ENCODE measurements at places on chromosomes 5 and 9.

DNA sequence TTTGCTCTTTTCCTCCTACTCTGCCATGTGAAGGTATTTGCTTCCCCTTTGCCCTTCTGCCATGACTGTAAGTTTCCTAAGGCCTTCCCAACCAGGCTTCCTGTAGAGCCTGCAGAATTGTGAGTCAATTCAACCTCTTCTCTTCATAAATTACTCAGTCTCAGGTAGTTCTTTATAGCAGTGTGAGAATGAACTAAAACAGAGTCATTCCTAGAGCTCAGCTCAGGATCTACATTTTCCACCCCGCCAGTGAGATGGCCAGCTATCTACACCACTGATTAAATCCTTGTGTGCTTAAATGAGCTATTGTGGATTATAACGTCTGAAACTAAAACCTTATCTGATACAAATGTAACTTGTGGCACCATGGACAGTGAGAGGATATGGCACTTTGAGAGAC, 55.0 kb downstream of the FRMD3 start:
- DNase-seq, result no peak

DNA sequence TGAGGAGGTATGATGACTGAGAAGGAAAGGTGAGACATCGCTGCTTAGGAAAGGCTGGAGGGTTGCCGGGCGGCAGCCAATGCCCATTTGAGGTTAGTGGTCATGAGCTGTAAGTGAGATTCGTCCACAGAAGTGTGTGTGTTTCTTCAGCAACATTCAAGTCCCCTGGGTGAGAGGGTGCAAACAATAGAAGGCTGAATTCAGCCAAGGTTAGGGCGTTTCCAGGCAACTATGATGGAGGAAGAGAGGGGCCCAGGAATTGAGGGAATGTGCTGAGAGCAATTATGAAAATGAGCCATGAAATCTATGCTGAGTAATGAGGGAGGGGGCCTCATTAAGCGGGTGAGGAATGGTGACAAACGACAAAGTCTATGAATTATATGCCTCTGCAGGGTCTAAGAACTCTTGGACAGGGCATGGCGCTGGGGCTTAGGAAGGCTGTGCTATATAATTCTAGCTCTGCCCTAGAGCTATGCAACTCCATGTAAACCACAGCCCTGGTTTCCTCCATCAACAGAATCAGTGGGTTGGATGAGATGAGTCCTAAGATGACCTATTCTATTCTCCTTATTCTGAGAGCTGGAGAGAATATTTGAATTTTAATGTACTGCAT, 96.0 kb downstream of the SLIT3 start:
- DNase-seq, result no peak

DNA sequence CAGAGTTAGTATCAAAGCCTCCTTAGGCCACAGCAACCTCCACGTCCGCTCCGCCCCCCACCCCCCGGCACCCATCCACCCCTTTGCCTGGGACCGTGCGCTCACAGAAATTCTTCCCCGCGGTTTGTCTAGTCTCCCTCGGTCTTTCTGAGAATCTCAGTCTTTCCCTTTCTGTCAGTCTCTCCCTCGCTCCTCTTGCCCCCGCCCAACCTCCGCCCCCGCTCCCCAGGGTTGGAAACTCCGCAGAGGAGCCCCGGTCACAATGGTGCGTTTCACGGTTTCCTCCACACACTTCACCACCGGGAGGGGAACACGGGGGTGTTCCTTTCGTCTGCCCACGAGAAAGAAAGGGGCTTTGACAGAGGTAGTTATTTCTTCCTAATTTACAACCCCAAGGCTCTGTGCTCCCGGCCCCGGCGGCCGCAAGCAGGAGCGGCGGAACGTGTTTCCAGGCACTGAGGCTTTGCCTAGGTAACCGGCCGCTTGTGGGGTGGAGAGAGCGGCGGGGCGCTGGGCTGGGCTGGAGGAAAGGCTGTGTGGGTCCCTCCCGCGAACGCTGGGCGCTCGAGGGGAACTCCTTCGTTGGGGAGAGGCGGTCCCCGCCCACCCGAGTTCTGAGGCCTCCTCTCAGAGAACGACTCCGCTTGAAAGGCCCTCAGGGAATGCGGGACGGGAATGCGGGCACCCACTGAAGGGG, 2.1 kb downstream of the NR4A3 start:
- DNase-seq, result peak; percentile 16

DNA sequence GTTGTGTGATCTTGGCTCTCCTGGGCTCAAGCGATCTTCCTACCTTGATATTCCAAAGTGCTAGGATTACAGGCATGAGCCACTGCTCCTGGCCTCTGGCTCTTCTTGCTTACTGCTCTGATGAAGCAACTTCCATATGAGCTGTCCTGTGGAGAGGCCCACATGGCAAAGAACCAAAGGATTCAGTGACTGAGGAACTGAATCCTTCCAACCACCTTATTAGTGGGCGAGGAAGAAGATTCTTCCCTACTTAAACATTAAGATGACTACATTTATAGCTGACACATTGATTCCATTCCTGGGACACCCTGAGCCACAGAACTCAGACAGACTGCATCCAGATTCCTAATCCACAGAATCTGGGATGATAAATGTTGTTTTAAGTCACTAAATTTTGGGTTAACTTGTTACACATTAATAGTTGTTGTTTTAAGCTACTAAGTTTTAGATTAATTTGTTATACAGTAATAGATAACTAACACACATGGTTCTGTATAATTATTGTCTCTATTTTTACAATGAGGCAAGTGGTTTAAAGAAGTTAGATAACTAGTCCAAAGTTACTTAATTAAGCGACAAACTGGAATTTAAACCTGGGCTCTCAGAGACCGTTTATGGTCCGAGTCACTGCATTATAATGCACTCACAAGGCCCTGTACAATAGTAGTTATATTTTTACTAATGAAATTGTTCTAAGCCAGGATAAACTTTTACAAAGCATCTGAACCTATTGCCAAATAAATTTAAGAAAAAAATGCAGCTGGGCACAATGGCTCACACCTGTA, 16.7 kb upstream of the SLCO4C1 start:
- peak; percentile 97 for DNase-seq

DNA sequence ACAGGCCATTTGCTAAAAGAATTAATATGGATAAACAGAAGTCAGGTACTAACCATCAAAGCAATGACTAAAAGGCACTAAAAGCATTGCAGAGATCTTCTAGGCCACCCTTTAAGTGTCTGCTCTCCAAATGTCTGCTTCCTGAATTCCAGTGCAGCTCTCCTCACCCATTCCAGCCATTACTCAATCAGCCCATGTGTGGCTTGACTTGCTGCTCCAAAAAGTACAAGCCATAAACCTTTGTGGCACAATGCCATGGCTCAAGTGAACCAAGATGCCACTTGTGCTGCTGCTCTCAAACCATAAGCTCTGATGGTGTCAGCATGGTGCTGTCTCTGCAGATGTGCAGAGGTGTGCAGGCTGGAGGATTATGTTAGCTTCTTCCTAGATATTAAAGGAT, 290.2 kb upstream of the POU5F2 start:
- DNase-seq, result no peak

- DNase-seq, result peak; percentile 74
These were observed 244.3 kb upstream of the WWC1 start for GRCh38 chr5:168047043-168047668.

DNA sequence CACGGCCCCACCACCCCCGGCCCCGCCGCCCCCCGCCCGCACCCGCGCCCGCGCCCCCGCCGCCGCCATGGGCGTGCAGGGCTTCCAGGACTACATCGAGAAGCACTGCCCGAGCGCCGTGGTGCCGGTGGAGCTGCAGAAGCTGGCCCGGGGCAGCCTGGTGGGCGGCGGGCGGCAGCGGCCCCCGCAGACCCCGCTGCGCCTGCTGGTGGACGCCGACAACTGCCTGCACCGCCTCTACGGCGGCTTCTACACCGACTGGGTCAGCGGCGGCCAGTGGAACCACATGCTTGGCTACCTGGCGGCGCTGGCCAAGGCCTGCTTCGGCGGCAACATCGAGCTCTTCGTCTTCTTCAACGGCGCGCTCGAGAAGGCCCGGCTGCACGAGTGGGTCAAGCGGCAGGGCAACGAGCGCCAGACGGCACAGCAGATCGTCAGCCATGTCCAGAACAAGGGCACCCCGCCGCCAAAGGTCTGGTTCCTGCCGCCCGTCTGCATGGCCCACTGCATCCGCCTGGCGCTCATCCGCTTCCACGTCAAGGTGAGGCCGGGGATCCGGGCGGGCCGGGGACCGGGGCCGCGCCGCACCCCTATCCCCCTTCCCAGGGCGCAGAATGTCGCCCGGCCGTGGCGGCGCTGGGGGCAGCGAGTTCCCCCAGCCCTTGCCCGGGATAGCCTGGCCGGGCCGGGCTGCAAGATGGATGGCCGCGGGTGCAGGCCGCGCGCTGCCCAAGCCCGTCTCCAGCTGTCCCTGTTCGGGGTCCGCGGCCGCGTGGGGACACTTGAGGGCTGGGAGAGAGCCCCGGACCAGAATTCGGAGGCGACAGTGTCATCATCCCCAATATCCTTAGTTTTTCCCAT, 594 bp downstream of the FAM120A start:
- DNase-seq, result peak; percentile 58

GRCh38 chr5:179795049-179795862, 1.5 kb downstream of the LTC4S start:
- peak; percentile 59 for DNase-seq

DNA sequence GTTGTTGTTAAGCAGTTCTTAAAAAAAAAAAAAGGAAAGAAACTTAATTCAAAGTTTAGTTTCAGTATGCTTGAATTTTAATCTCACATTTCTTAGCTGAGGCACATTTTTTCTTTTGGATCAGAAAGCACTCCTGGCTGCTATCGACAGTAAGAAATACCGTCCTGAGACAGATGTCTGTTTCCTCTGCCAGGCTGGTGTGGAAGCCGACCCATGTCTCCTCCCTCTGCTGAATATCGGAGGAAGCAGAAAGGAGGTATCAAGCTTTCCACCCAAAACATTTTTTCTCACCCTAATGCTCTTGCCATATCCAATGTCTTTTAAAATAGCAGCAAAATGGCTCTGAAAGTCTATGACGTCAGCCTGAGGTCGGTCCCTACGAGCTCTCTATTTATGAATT, 208.1 kb downstream of the TLE4 start:
- no peak for DNase-seq

DNA sequence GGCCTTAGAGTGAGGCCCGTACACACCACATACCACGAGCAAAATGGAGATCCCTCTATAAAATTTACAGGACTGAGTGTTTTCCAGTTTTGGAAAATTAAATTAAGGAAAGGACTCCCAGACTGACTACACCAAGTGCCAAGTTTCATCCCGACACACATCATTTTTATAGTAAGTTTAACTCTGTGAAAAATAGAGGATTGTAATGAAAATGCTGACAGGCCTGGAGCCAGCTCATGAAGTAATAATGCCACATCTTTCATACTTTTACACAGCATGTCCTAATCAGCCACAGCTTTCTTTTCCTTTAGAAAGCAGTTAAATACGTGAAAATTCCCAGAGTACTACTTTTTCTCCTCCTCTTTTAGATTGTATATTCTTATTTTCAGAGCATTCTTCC, 169.2 kb downstream of the SAXO1 start:
- DNase-seq, result no peak

DNA sequence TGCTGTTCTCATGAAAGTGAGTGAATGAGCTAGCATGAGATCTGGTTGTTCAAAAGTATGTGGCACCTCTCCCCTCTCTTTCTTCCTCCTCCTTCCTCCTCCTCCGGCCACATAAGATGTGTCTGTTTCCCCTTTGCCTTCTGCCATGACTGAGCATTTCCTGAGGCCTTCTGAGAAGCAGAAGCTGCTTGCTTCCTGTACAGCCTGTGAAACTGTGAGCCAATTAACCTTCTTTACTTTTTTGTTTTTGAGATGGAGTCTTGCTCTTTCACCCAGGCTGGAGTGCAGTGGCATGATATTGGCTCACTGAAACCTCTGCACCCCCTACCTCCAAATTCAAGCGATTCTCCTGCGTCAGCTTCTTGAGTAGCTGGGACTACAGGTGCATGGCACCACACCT, 6.1 kb downstream of the S100Z start:
- no peak for DNase-seq

DNA sequence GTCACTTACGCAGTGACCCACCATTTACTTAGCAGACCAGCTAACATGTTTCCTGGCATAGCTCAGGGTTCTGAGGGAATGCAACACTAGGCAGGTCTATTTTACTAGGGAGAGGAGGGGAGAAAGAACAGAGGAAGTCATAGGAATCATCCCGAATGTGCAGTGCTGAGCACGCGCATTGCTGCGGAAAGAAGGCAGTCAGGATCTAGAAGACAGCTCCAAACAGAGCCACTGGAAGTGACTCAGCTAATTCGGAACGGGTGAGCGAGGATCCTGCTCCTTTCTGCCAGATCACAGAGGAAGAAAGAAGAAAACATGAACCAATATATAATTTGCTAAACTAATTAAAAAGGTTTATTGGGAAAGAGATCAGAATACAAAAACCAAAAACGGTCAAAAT, 339.8 kb downstream of the EFNA5 start:
- no peak for DNase-seq

- DNase-seq, result peak; percentile 19
These were observed 51.9 kb upstream of the PIP5K1B start for GRCh38 chr9:68653141-68653595.

GRCh38 chr5:179860301-179860700, 1.7 kb upstream of the MRNIP start:
- DNase-seq, result no peak

DNA sequence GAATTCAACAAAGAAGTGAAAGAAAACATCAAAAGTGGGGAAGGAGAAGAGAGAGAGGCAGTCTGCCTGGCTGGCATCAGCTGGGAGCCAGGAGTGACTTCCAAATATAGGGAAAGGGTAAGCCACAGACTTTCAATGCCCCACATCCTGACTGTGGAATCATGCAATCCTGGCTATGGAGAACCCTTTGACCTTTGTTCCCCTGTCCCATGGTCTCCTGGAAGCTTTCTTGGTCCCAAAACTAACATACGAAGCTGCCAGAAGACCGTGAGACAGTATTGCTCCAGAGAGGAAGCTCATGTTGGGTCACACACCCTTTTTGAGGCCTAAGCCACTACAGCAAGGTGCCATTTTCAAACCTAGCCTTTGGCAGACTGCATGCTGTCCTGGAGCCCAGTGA, 665.5 kb downstream of the ELAVL2 start:
- DNase-seq, result no peak

DNA sequence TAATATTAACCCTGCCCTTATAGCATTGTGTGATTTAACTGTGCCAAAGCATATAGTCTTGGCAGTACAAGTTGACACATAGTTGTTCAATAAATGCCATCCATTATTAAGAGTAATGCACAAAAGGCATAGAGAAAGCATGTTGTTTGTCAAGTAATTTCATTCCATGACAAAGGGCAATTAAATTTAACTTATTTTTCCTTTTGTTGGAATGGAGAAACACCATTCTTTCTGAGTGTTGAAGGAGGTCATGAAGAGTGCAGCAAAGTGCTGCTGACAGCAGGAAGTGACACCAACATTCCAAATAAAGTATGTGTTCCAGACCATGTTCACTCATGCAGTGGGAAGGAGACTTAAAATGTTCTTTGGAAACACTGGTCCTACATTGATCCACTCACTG, 29.1 kb downstream of the ANKDD1B start:
- peak; percentile 89 for DNase-seq

DNA sequence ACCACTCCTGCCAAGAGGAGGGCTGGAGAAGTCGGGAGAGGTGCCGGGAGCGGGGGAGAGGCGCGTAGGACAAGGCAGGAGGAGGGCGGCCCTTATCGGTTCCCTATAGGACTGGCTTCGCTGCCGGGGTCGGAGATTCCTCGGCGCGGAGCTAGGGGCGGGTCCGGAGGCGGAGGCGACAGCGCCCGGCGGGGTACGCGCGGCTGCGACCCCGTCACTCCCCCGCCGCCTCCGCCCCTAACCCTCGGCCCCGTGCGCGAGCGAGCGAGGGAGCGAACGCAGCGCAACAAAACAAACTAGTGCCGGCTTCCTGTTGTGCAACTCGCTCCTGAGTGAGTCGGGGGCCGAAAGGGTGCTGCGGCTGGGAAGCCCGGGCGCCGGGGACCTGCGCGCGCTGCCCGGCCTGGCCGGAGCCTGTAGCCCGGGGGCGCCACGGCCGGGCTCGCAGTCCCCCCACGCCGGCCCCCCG, 2.0 kb downstream of the GLIS3 start:
- peak; percentile 74 for DNase-seq

Data from kidney tubule cell (primary cell).